ENCODE measurements at places on chromosomes 3 and 15. TPM values are rescaled to one million over a fixed set of nuclear protein-coding genes. Genes with fewer than 3 reads are reported as not detected.
A peak's percentile ranks its signal among the peaks of the same experiment; 100 is the strongest.

The VGLL3 gene
- not detected for total RNA-seq

DNA sequence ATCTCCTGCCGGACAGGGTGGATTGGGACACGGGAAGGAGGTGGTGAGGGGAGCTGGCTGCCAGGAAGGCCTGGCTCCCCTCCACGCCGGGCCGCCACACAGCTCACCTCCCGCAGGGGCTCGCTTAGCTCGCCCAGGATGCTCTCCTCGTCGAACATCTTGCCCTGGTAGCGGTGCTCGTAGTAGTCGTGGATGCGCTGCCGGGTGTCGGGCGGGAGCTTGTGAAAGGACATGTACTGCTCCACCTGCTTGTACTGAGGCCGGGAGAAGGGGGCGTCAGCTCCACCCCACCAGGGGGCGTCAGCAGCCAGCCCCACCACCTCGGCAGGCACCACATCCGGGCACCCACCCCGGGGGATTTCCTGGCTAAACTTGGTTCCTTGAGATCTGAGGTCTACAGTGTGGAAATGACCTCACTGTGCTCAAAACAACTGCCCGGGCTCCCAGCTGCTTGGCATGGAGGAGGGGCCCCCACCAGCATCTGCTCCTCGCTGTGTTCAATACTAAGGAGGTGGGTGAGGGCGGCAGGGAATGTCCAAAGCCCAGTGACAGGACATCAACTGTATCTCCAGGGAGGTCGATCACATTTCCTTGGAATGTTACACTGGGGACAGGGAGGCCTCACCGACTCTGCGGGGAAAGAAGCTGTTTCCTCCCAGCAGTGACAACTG lies 43.4 kb downstream of the HCN4 start:
- no peak for DNase-seq
- H3K4me3 ChIP-seq = no peak overlapping the region
- no peak overlapping the region for H3K27ac ChIP-seq
- H3K4me1 ChIP-seq = no peaks in the 10 kb centered on the region

- no peaks in the 10 kb centered on the region for H3K27me3 ChIP-seq
- no peaks in the 10 kb centered on the region for H3K36me3 ChIP-seq
- peak overlapping the region; percentile 82 for H3K4me3 ChIP-seq
- H3K4me1 ChIP-seq = peaks cover 32% of the 10 kb centered on the region
- no peak for DNase-seq
Measured at GRCh38 chr3:111070772-111071256, 802 bp upstream of the NECTIN3 start.

- no peaks in the 10 kb centered on the region for H3K4me1 ChIP-seq
- H3K4me3 ChIP-seq = no peak overlapping the region
- no peaks in the 10 kb centered on the region for H3K27me3 ChIP-seq
- DNase-seq = no peak
Measured at GRCh38 chr3:165538166-165538565, 299.1 kb downstream of the BCHE start.

GRCh38 chr15:101315736-101316135 lies 20.7 kb upstream of the SNRPA1 start:
- no peaks in the 10 kb centered on the region for H3K27me3 ChIP-seq
- H3K4me1 ChIP-seq = peaks cover 6% of the 10 kb centered on the region
- H3K4me3 ChIP-seq = no peak overlapping the region
- DNase-seq = no peak
- H3K36me3 ChIP-seq = no peaks in the 10 kb centered on the region
- H3K27ac ChIP-seq = no peak overlapping the region

- no peak overlapping the region for H3K27ac ChIP-seq
- no peak overlapping the region for H3K4me3 ChIP-seq
Measured at GRCh38 chr3:50433954-50434353, 69.5 kb downstream of the CACNA2D2 start.

GRCh38 chr3:196232154-196232881 lies 16.0 kb downstream of the SLC51A start:
- no peaks in the 10 kb centered on the region for H3K4me1 ChIP-seq
- H3K4me3 ChIP-seq = no peak overlapping the region
- no peak overlapping the region for H3K27ac ChIP-seq
- peaks cover 4% of the 10 kb centered on the region for H3K36me3 ChIP-seq

The PIF1 gene
- 0.58 TPM for total RNA-seq

The TRH gene
- not detected for total RNA-seq

GRCh38 chr15:61530769-61531168 lies 301.7 kb upstream of the RORA start:
- no peaks in the 10 kb centered on the region for H3K36me3 ChIP-seq
- no peak overlapping the region for H3K27ac ChIP-seq
- H3K27me3 ChIP-seq = no peaks in the 10 kb centered on the region

GRCh38 chr15:65363766-65364165 lies 14.0 kb downstream of the IGDCC3 start:
- H3K36me3 ChIP-seq = no peaks in the 10 kb centered on the region
- peaks cover 4% of the 10 kb centered on the region for H3K27me3 ChIP-seq
- no peak overlapping the region for H3K4me3 ChIP-seq
- H3K27ac ChIP-seq = no peak overlapping the region
- H3K4me1 ChIP-seq = no peaks in the 10 kb centered on the region

- H3K36me3 ChIP-seq = no peaks in the 10 kb centered on the region
- DNase-seq = no peak
- no peaks in the 10 kb centered on the region for H3K4me1 ChIP-seq
- H3K27ac ChIP-seq = no peak overlapping the region
- H3K4me3 ChIP-seq = no peak overlapping the region
Measured at GRCh38 chr15:35827911-35828310, 281.9 kb upstream of the DPH6 start.

GRCh38 chr15:50168783-50169411 lies 13.1 kb upstream of the SLC27A2 start:
- no peak overlapping the region for H3K27ac ChIP-seq
- H3K4me1 ChIP-seq = no peaks in the 10 kb centered on the region
- H3K27me3 ChIP-seq = no peaks in the 10 kb centered on the region
- no peak for DNase-seq
- no peak overlapping the region for H3K4me3 ChIP-seq
- no peaks in the 10 kb centered on the region for H3K36me3 ChIP-seq

- no peaks in the 10 kb centered on the region for H3K36me3 ChIP-seq
- H3K4me3 ChIP-seq = no peak overlapping the region
- no peak for DNase-seq
- no peaks in the 10 kb centered on the region for H3K4me1 ChIP-seq
- no peaks in the 10 kb centered on the region for H3K27me3 ChIP-seq
Measured at GRCh38 chr3:140145528-140145927, 210.5 kb downstream of the CLSTN2 start.

GRCh38 chr3:84082726-84083125 lies 876.1 kb upstream of the CADM2 start:
- H3K4me1 ChIP-seq = no peaks in the 10 kb centered on the region
- H3K27me3 ChIP-seq = no peaks in the 10 kb centered on the region
- no peak overlapping the region for H3K4me3 ChIP-seq
- DNase-seq = no peak
- no peaks in the 10 kb centered on the region for H3K36me3 ChIP-seq
- H3K27ac ChIP-seq = no peak overlapping the region

The IL5RA gene
- total RNA-seq = 0.33 TPM

DNA sequence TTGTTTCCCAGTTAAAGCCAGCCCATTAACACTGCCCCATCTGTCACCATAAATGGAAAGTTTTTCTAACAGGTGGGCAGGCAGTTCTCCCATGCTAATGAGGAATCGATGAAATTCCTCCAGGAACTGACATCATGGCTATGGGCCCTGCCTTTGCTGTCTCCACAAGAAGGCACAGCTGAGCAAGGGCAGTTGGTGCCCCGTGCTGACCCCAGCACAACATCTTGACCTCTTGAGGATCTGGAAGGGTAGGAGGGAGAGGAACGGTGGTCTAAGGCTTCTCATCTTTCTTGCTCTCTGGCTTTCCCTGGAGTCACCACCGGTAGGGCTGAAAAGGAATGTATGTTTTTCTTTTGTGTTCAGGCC lies 46.7 kb downstream of the CHCHD6 start:
- H3K27ac ChIP-seq = no peak overlapping the region
- no peak overlapping the region for H3K4me3 ChIP-seq
- H3K36me3 ChIP-seq = no peaks in the 10 kb centered on the region
- no peak for DNase-seq
- no peaks in the 10 kb centered on the region for H3K4me1 ChIP-seq

DNA sequence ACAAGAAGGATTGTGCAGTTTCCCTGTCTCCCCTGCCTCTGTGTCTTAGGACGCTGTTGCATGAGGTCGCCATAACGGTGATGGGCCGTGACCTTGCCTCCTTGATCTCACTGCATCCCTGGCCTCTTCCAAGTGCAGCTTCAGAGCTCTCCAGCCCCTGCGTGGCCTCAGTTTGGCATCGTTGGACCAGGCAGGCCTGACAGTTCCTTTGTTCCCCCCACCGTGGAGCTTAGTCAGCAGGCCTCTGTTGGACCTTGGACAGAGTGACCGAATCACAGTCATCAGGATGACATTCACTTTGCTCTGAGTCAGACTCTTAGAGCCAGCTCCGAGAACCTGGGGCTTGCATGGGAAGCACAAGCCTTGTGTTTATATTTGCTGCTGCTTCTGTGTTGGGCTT lies 139.4 kb downstream of the OPA1 start:
- no peak overlapping the region for H3K4me3 ChIP-seq
- no peaks in the 10 kb centered on the region for H3K4me1 ChIP-seq
- no peak for DNase-seq
- no peaks in the 10 kb centered on the region for H3K27me3 ChIP-seq
- no peaks in the 10 kb centered on the region for H3K36me3 ChIP-seq

DNA sequence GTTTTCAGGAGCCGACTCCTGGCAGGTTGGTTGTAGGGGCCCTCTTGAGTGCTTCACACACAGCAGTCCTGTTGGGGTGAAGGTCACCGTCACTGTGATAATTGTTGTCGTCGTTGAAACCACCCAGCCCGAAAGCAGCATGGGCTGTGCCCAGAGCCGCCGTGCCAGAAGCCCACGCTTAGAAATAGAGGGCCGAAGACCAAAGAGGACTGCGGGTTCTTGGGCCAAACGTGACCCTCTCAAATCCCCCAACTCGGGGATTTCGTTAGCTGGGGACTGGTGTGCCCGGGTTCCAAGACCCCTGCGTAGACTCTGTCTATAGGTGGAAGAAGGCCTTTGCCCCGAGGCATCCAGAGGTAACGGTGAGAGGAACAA lies 7.5 kb upstream of the ADAMTS17 start:
- no peaks in the 10 kb centered on the region for H3K36me3 ChIP-seq
- H3K27me3 ChIP-seq = peaks cover 7% of the 10 kb centered on the region
- H3K27ac ChIP-seq = no peak overlapping the region

DNA sequence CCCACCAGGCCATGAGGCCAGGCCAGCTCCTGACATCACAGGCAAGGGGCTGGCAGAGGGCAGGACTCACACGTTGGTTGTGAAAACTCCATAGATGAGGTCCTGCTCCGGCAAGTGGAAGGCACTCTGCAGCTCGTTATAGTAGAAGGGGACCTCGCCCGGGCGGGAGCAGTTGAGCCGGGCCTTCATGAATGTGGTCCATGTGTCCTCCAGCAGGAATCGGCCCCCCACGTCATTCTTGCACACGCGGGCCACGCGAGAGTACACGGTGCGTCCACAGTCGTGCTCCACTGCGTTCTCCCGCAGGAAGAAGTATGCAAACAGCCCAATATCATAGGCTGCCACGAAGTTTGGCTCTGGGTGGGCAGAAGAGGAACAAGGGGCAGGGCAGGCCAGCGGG lies 101.2 kb downstream of the SEMA5B start:
- no peak overlapping the region for H3K4me3 ChIP-seq
- no peak for DNase-seq
- H3K36me3 ChIP-seq = no peaks in the 10 kb centered on the region
- no peaks in the 10 kb centered on the region for H3K4me1 ChIP-seq

DNA sequence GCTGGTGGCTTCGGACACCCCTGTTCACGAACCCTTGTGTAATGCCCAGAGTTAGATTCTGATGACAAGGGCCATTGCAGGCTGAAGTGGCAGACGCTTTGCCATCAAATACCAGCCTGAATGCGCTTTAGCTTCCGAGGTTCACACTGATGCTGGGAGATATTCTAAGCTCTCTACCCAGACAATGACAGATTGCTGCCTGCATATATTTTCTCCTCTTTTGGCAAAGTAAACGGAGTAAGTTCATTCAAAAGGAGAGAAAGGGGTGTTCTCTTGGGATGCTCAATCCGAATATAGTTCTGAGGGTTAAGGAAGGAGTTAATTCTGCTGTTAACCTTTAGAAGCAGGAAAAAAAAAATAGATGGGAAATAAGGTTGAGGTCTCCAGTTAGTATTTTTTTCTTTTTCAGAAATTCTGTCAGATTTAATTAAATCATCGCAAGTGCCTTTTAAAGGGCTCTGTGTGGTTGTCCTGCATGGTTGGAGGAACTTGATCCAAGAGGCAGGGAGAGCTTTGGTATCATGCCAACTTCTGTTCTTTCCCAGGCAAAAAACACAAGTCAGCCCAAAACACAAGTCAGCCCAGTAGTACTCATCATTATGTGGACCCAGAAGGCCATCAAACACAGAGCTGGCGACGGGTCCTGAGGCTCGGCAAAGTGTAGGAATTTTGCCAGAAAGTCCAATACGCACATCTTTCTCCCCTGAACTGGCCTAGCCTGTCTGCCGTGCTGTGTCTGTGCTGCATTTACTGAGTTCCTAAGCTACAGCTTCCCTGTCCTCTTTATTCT lies 70.9 kb upstream of the ST8SIA2 start:
- no peak overlapping the region for H3K4me3 ChIP-seq
- H3K27ac ChIP-seq = no peak overlapping the region
- H3K36me3 ChIP-seq = no peaks in the 10 kb centered on the region
- H3K27me3 ChIP-seq = no peaks in the 10 kb centered on the region
- no peak for DNase-seq

The MYO1E gene
- total RNA-seq = 2.1 TPM

The SAMMSON gene
- not detected for total RNA-seq

DNA sequence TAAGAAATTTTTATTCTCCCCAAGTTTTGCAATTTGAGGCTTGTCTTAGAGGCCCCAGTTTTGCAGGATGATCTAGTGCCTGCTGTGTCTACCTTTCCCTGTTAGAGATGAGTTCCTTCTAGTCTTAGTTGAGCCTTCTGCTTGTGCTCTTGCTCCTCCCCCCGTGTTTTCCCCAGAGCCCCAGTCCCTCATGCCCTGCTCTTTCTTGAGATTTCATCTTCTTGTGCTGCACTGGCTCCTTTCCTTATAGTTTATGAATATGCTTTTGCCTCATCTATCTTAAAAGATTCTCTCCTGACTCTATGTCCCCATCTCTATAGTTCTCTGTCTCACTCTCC lies 4.7 kb downstream of the GAP43 start:
- DNase-seq = no peak
- H3K27ac ChIP-seq = no peak overlapping the region
- no peak overlapping the region for H3K4me3 ChIP-seq
- H3K4me1 ChIP-seq = peaks cover 14% of the 10 kb centered on the region

GRCh38 chr15:63872759-63873510 lies 39.2 kb upstream of the HERC1 start:
- no peaks in the 10 kb centered on the region for H3K36me3 ChIP-seq
- no peak for DNase-seq
- no peak overlapping the region for H3K27ac ChIP-seq
- H3K4me1 ChIP-seq = no peaks in the 10 kb centered on the region

Data from CD4-positive, alpha-beta memory T cell (primary cell).